ENCODE measurements at places on chromosomes 7 and 10. TPM values are rescaled to one million over a fixed set of nuclear protein-coding genes. Genes with fewer than 3 reads are reported as not detected.

GRCh38 chr7:22647451-22648257 is 79.3 kb upstream of the IL6 start:
- no peaks in the 10 kb centered on the region for H3K36me3 ChIP-seq
- DNase-seq: no peak
- H3K4me3 ChIP-seq: no peak overlapping the region
- no peaks in the 10 kb centered on the region for H3K27me3 ChIP-seq
- H3K4me1 ChIP-seq: no peaks in the 10 kb centered on the region

TAF3 gene
- polyA plus RNA-seq: 3.4 TPM

- no peaks in the 10 kb centered on the region for H3K27me3 ChIP-seq
- H3K27ac ChIP-seq: no peak overlapping the region
- no peaks in the 10 kb centered on the region for H3K4me1 ChIP-seq
- no peak overlapping the region for H3K4me3 ChIP-seq
- H3K36me3 ChIP-seq: no peaks in the 10 kb centered on the region
These were observed 46.8 kb downstream of the WIPF3 start for GRCh38 chr7:29853072-29853471.

RAMP3 gene
- 5.0 TPM for polyA plus RNA-seq

Measured in aorta (tissue), 5 donors.